Stimulated activated CD4-positive, alpha-beta T cell treated with anti-CD3 and anti-CD28 coated beads, TNF-alpha, amount 100 ng/mL, for 4 hours (primary cell): ENCODE measurements at places on chromosomes 6 and 20.

GRCh38 chr6:154951345-154952200, 43.5 kb upstream of the TIAM2 start:
- no peak for DNase-seq

- no peak for DNase-seq
These were observed 35.1 kb upstream of the RFPL4B start for GRCh38 chr6:112311950-112312547.

DNA sequence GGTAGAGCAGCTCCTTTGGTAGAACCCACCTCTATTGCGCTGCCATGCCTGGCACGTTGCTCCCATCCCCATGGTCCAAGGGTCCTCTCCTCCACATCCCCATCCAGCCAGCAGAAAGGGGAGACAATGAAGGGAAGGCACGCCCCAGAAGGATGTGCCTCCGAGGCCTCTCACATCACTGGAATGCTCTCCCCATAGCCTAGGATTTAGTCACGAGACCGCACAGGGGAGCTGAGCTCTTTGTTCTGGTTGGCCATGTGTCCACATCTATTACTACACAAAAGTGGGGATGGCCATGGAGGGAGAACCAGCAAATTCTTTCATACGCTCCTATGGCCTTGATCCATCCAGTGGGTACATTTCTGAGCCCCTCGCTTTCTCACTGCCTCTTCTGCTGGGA, 60.5 kb upstream of the SALL4 start:
- no peak for DNase-seq

GRCh38 chr6:111938710-111939109, 65.5 kb upstream of the FYN start:
- no peak for DNase-seq

DNA sequence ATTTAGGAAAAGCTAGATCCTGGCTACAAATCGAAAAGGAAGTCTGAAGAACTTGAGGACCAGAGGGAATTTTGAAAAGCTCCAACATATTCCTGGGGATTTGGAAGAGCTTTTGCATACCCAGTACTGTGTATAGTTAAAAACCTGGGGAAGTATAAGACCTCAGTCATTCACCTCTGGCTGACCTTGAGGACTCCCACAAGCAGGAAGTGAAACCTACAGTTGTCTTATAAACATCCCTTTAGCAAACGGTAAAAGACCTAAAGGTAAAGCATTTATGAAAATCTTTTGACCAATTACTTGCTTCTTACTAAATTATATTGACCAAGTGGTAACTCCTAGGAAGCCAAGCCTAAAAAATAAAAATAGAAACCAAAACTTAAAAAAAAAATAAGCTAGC, 175.0 kb downstream of the HAO1 start:
- no peak for DNase-seq

DNA sequence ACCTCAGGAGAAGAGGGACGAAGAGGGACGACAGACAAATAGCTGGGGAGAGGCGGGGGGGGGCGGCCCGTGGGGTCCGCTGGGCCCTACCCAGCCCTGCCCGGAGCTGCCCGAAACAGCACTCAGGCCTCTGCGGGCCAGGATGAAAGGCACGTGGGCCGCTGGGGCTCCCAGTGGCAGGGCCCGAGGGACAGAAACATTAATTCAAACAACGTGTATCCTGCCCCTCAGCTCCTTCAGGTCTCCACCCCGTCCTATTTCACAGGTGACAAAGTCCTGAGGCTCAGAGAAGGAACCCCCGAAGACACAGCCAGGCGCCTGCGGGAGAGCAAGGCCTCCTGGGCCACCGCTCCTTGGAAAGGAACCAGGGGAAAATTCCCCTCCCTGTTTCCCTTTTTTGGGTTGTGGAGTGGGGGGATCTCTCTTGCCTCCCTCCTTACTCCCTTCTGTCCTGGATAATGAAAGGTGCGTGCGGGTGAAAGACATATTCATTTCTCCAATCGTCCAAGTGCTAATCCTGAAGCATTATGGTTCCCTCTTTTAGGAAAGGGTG, 93.3 kb downstream of the RNASET2 start:
- DNase-seq = no peak

DNA sequence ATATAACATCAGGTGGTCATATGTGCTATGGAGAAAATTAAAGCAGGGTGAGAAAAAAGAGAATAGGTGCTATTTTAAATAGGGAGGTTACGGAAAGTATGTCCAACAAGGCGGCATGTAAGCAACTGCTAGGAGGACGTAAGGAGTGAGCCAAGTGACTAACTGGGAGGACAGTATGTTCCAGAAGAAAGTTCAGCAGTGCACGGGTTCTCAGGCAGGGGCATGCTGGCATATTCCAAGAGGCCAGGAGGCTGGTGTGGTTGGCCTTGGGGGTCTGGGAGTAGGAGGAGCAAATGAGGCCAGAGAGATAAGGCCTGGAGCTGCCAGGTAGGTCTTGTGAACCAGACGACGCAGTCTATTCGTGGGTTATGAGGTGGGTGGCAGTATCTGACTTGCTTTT, 112.4 kb downstream of the ARMC2 start:
- DNase-seq = no peak

DNA sequence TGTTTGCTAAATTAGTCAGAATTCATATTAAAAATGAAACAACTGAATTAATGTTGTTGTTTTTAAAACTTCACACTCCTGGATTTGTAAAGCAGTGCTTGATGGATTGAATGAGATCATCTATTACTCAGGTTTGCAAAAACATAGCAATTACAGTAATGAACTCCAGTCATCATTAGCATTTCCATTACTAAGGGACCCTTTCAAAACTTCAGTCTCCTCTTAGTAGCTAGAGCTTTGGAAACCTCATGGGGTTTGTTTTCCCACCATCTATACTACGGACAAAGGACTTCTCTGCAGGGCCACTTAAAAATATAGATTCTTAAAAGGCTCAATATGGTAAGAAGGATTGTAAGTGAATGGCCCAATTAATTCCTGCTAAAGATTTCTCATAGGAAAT, 209.9 kb upstream of the PRND start:
- DNase-seq = no peak

DNA sequence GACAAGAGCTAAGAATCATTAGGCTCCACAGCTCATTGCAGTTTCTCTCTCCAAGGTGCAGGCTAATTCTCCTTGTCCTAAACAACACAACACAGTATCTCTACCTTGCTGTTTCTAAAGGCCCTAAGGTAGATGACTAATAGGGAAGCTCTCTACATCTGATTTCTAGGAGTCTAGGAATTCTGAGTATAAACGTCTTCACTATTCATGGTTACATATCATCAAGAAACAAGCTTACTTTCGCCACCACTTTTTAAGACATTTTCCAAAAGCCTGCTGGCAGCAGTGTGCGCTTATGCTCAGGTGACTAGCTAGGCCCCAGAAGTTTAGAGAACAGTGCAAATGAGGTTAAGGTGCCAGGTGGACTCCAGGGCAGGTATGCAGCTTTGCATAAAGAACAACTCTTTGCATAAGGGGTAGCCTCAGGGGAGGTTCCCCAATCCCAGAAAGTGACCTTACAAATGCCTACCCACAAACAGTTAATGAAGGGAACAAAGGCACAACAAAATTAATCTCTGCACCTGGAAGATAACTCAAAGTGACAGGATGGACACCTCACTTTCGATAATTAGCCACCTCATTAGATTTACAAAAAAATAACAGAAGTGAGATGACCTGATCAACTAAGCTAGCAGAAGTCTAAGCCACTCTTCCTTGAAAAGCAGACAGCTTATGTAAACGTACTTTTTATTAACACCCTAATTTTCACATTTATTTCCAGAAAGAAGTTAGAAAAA, 20.1 kb downstream of the B4GALT5 start:
- DNase-seq = no peak

DNA sequence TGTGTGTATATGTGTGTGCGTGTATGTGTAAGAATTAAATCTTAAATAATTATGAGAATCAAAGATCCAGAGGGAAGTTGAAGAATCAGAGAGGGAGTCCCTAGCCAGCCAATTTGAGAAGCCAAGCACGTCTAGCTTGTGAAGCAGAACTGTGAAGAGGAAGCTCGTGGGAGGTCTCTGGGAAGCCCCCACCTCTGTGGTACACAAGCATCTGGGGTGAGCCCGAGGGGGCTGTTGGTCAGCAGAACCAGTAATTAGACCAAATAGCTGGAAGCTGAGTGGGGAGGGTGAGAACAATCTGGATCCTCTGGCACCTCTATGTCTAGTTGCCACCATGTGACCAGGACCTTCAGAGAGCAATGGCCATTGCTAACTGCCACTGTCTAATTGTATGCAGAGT, 310.0 kb upstream of the PRND start:
- no peak for DNase-seq

DNA sequence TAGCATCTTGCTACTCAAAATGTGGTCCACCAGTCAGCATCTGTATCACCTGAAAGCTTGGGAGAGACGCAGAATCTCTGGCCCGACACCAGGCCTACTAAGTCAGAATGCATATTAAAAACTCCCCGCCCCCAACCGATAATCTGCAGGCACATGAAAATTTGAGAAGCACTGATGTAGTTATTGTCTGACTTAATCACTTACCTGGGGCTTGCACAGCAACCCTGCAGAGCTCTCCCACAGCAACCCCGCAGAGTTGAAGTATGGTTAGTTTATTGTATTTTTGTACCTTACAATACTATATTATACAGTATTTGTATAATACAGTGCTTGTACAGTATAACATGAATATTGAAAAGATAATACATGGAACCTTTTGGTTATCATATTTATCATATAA, 53.7 kb downstream of the KLHL31 start:
- no peak for DNase-seq

GRCh38 chr6:166626177-166627032, 646 bp downstream of the RPS6KA2 start:
- peak; percentile 16 for DNase-seq

DNA sequence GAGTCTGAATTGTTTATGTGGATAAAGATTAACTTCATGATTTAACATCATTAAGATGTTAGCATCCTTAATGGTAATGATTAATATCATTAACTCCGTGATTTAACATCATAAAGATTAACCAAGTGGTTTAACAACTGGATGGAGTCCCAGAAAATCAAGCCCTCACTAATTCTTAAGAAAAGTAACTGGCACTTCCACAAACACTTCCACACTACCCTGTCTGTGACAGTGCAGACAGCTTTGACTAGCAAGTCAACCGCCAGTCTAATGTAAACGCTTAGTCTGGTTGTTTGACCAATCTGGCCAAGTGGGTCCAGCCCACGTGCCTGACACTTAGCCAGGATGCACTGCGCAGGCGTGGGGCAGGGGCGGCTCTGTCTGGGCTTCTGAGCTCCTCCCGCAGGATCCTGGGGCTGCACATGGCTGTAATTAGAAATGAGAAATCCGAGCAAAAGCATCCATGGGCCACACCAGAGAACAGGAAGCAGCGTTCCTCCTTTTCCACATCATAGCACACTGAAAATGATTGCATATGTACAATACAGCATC, 424.2 kb downstream of the FOXA2 start:
- no peak for DNase-seq

- DNase-seq = no peak
These were observed 145.2 kb upstream of the KCNQ5 start for GRCh38 chr6:72476646-72477045.

DNA sequence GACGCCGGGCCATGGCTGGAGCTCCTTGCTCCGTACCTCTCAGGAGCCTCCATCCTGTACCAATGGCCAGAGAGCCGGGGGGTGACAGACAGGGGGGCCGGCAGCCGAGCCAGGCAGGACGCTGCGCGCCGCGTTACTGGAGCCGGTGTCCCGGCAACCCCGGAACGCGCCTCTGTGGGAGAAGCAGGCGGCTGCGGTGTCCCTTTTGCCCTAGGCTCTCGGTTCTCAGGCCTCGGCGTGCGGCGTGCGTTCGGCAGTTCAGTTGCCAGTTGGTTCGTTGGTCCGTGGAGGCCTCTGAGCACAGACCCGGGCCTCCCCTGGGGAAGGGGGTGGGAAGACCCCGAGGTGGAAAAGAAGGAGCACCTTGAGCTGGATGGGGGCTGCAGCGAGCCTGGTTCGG, at the start of gene SPATS1:
Gene SPATS1 (plus strand): TSS at position 162 of the 400 bp plus-strand sequence. CDS start 446 bp downstream, outside the sequence.
- DNase-seq = no peak

- no peak for DNase-seq
These were observed 699.7 kb downstream of the DOK5 start for GRCh38 chr20:55175081-55175480.

- DNase-seq = no peak
These were observed 64.9 kb downstream of the CPNE5 start for GRCh38 chr6:36774331-36774730.

DNA sequence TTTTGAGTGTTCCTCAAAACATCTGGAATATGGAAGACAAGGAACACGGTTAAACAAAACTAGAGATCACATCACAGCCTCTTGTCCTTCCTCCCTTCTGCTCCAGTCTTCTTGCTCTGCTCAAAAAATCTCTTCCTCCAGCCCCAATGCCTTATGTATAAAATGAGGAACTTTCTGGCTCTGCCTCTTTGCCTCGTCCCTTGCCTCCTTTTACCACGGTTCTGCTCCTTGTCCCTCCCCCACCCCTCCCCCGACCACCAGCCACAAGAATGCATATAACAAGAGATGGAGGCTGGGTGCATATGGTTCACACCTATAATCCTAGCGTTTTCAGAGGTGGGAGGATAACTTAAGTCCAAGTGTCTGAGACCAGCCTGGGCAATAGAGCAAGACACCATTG, 43.6 kb downstream of the PLAGL2 start:
- DNase-seq = no peak

GRCh38 chr6:163735076-163735475, 320.6 kb downstream of the QKI start:
- no peak for DNase-seq

DNA sequence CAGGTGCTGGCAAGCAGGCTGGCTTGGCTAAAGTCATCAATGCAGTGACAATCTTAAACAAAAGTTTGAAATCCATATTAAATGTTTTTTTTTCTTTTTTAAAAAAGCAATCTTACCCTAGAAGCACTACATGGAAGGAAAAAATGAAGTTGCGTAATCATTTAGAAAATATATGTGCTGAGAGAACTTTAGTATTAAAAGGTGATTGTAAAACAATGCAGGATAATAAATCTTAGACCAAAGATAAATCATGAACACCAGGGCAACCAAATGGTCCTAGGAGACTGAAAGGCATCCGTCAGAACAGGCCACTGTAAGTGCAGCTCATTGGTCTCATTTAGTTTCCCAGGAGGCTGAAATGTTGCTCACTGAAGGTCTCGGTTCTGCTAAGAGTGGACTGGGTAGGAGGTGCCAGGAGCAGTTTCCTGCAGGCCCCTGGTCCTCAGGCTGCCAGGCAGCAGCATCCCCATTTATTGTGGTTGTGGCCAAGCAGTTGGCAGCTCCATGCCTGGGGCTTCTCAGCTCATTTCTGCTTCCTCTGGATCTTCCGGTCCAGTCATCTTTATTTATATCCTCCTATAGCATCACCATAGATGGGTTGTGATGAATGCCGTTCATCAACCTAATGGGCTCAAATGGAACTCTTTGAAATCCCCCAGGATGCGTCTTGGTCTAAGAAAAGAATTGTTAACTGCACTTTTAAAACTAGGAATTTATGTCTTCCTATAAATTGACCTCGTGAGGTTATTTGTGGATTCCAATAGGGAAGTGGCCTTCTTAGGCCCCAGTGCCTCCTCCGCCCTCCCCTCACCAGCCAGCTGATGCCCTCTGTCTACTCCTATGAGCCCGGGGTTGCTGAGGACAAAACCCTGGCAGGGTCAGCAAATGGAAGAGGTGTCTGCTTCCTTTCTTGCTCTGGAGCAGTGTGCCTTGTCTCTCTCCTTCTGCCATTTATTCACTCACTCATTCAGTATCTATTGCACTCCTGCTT, 269.0 kb downstream of the UST start:
- no peak for DNase-seq

GRCh38 chr20:58584051-58584824, 66.8 kb upstream of the STX16 start:
- no peak for DNase-seq
